ENCODE measurements at places on chromosomes 11 and 22. TPM values are rescaled to one million over a fixed set of nuclear protein-coding genes. Genes with fewer than 3 reads are reported as not detected.

The RBM7 gene
- 27.2 TPM for total RNA-seq

The ADAMTS8 gene
- not detected for total RNA-seq

The VWA5A gene
- 23.5 TPM for total RNA-seq

The PAK1 gene
- 48.0 TPM for total RNA-seq

The RAG2 gene
- not detected for total RNA-seq

The BCO2 gene
- under 0.01 TPM for total RNA-seq

The MS4A15 gene
- not detected for total RNA-seq

The HSPB2 gene
- not detected for total RNA-seq

The SLCO2B1 gene
- total RNA-seq: not detected

The OR8G5 gene
- total RNA-seq: not detected

The SLC6A5 gene
- not detected for total RNA-seq

The HSCB gene
- total RNA-seq: 29.1 TPM

The SMCO4 gene
- 24.4 TPM for total RNA-seq

The CSF2RB gene
- total RNA-seq: not detected

The OR4B1 gene
- total RNA-seq: not detected

The OR51E2 gene
- not detected for total RNA-seq

The HBD gene
- not detected for total RNA-seq

The BRSK2 gene
- total RNA-seq: not detected

The ADORA2A gene
- total RNA-seq: 0.15 TPM

The VSIG10L2 gene
- not detected for total RNA-seq

The LPXN gene
- 6.1 TPM for total RNA-seq

The ZP1 gene
- 0.50 TPM for total RNA-seq

The CRYBB2 gene
- total RNA-seq: not detected

The SMTNL1 gene
- total RNA-seq: not detected

The BARX2 gene
- total RNA-seq: not detected

The ACRV1 gene
- not detected for total RNA-seq

The SHANK2 gene
- total RNA-seq: 1.0 TPM

The MOV10L1 gene
- total RNA-seq: 0.67 TPM

The SAMM50 gene
- 49.5 TPM for total RNA-seq

The SGSM1 gene
- total RNA-seq: not detected

The GGT5 gene
- 10.3 TPM for total RNA-seq

The CD3D gene
- total RNA-seq: not detected

The PPFIBP2 gene
- 4.9 TPM for total RNA-seq

The PGA5 gene
- total RNA-seq: not detected

The MCHR1 gene
- not detected for total RNA-seq

The CEND1 gene
- 3.9 TPM for total RNA-seq

The KREMEN1 gene
- total RNA-seq: 5.4 TPM

The LRRC32 gene
- 2.1 TPM for total RNA-seq

The OR8K5 gene
- total RNA-seq: not detected

The DNAJC4 gene
- total RNA-seq: 12.6 TPM

The NPAS4 gene
- total RNA-seq: not detected

The PHOX2A gene
- not detected for total RNA-seq

All from bronchus fibroblast of lung (primary cell).